ENCODE measurements at places on chromosomes 13 and 19.

DNA sequence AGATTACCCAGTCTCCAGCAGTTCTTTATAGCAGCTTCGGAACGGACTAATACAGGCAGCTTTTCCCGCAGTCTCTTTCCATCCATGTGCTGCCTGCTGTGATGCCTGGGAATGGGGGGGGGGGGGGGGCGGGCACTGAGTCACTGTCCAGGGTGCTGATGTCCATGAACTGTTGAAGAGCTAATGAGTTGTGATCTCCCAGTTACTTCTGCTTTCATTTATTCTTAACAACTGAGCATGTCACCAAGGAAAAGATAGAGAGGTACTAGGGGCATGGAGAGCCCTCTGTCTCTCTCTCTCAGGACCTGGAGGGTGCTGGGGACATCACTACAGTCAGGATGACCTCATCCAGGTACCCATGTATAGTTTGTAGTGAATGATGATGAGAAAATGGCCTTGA, 20.3 kb upstream of the CEACAM1 start:
- no peak for DNase-seq

DNA sequence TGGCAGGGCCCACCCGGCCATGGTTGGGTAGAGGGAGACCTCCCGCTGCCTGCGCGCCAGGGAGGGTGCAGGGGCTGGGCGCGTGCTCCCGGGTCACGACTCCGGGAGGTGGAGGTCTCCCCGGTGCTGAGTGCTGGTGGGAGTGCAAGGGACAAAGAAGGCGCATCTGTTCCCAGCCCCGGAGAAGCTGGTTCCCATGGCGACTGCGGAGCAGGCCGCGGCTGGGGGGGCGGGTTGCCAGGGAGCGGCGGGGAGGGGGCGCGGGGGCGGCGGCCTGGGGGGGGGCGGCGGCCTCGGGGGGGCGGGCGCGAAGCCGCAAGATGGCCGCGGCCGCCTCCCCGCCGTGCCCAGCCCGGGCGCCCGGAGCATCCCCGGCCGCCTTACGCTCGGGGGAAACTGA, 1.2 kb downstream of the CBARP start:
- DNase-seq, result no peak

DNA sequence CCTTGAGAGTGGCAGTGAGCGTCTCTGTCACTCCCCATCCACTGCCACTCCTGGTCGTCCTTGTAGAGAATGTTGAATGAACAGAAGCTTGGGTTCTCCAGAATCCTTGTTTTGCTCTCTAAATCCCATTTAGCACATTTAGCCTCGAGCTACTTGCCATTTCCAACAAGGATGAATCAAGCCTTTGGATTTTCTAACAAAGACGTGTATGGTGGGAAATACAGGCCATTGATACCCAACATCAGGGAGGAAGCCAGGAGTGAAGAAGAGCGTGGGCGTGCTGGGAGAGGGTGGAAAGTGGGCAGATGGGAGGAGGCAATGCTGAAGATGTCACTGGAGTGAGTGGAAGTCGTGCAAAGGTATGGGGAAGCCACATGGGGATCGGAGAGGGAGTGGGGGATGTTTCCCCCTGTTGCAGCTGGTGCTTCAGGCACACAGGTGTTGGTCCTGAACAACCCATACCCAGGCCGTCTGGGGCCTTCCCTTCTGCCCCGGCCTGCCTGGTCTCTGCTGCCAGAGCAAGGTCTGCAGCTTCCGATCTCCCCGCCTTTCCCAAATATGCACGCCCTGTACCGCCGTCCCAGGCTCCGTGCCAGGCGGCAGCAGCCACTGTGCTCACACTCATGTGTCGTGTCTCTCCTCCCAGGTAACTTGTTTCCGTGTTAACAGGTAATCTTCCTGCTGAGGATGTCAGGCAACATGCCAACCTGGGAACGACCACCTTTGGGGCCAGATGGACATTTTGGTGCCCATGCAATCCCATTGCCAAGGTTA, 48.7 kb downstream of the ZIC5 start:
- no peak for DNase-seq

- DNase-seq, result no peak
Measured at GRCh38 chr13:113539822-113540221, 44.7 kb upstream of the TFDP1 start.

GRCh38 chr19:46529622-46530451, 34.2 kb upstream of the PNMA8B start:
- peak; percentile 73 for DNase-seq

DNA sequence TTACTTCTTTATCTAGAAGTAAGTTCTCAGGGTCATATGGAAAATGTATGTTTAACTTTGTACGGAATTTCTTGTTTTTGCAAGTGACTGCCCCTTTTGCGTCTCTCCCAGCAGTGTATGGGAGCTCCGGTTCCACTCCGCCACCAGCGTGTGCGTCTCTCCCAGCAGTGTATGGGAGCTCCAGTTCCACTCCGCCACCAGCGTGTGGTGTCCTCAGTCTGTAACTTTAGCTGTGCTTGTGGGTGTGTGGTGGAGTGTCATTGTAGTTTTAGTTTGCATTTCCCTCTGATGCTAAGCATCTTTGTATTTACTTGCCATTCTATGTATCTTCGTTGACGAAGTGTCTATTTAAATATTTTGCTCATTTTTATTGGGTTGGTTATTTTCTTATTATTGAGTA, 2.4 kb downstream of the CUL4A start:
- DNase-seq, result peak; percentile 41

DNA sequence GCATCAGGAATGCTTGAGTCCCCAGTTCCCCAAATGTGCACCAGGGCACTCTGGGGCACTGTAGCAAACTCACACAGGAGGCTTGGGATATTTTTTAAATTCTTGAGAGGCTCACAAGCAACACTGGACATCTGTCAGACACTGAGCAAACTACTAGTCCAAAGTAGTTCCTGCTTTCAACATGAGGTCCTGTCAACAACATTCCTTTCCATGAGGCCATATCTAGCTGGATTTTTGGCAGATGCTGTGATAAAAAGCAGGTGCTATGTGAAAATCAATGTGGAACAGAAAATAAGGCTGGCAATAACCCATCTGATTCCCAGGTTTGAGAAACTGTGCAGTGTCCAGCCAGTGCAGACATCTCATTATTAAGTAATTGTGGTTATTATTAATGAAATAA, 50.5 kb downstream of the STARD13 start:
- no peak for DNase-seq

- DNase-seq, result no peak
Measured at GRCh38 chr19:48393559-48394330, at the start of gene GRIN2D. Gene GRIN2D (plus strand): TSS chr19:48393668. CDS start chr19:48398393, 4,725 bp downstream.

GRCh38 chr19:23259961-23260360, 9.8 kb upstream of the ZNF724 start:
- DNase-seq, result no peak

- DNase-seq, result peak; percentile 58
Measured at GRCh38 chr13:27406178-27406939, 18.1 kb upstream of the GTF3A start.

- DNase-seq, result no peak
Measured at GRCh38 chr13:36975172-36975571, 24.0 kb downstream of the ALG5 start.

DNA sequence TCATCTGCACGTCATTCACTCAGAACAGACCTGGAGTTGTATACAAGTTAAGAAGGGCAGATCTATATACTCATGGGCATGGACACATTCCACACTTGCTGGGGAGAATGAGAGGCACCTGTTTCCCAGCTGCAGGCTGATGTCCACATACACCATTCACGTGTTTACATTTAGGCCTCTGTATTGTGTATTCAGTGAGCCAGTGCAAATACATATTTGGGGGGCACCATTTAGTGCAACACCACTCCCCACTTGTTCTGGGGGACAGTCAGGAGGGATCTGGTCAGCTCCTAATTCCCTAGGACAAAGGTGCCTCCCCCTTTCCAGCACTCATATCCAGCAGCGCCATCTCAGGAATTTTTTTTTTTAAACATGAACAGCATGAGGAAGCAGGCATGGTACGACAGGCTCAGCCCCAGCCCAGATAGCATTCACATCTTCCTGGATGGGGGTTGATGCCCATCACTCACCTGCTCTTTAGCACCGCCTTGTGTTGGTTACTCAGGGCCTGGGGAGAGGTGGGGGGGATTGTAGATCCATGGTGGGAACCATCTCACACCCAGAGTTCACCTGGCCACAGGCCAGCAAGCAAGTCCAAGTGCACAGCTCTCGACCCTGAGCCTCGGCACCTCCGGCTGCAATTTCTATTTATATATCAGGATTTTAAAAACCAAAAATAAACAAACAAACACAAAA, 56.9 kb upstream of the ZNF254 start:
- no peak for DNase-seq

GRCh38 chr13:74129500-74130191, 4.6 kb downstream of the KLF12 start:
- DNase-seq, result peak; percentile 73

DNA sequence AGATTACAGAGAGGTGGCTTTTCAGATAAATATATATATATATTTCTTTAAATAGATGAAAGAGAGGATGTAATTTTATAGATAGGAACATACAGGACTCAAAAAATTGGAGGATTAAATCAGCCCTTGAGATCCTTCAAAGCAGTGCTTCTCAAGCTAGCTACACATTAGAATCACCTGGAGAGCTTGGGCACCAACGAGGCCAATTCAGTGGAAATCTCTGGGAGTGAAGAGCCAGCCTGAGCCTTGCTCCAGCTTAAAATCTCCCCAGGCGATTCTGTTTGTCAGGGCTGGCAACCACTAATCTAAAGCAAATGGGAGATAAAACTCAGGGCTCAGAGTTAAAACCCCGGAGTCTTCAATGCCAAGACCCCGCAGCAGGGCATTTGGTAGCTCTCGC, 15.0 kb upstream of the CLN5 start:
- no peak for DNase-seq

DNA sequence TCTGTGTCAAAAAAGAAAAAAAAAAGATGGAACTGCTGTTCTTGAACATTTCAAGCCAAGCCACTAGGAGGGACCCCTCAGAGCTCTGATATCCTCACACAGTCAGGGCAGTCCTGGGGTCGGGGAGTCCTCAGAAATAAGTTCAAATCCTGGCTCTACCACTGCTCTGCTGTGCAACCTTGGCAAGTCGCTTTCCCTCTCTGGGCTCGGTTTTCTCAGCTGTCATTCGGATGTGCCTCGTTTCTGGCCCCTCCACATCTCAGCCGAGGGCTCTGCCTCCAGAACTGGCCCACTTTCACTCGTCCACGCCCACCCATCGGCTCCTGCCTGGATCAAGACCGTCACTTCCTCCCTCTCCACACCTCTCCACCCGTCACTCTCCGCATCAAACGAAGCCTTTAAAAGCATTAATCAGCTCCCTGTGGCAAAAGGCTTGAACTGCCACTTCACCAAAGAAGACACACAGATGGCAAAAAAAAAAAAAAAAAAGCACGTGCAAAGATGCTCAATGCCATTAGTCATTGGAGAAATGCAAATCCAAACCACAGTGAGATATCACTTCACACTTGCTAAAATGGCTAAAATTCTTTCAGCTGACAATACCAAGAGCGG, 7.4 kb upstream of the ZNRF4 start:
- no peak for DNase-seq

- no peak for DNase-seq
Measured at GRCh38 chr19:49492573-49493405, 3.4 kb upstream of the RPS11 start.

DNA sequence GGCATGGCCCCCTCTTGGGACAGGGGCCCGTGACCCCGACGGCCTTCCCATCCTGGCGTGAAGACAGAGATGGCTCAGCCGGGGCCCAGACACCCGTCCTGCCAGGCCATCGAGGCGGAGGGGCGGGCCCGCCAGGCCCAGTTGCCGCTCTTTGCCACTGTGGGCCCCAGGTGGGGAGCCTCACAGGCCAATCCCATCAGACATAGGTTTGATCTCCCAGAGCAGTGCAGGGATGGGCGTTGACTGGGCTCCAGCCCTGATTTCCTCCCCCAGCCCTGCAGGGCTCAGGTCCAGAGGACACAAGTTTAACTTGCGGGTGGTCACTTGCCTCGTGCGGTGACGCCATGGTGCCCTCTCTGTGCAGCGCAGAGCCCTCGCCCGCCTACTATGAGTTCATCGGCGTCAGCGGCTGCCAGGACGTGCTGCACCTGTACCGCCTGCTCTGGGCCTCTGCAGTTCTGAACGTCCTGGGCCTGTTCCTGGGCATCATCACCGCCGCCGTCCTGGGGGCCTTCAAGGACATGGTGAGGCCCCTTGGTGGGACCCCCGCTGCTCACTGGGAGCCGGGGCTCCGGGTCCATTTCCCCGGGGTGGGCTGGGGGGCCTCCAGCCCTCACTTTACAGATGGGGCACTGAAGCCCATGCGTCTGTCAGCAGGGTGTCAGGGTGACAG, 42.4 kb downstream of the TMEM255B start:
- DNase-seq, result no peak

DNA sequence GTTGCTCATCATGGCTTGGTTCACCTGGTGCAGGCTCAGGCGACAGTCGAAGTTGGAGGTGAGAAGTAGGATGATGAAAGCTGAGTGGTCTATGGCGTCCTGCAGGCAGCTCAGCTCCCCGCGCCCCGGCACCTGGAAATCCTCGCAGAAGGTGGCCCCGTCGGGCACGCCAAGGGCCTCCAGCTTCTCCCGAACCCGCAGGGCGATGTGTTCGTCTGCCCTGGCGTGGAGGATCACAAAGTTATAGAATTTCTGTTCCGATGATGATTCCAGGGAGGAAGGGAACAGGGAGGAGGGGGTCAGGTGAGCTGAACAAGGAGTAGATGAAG, 14.6 kb downstream of the TICAM1 start:
- no peak for DNase-seq

GRCh38 chr19:15038294-15038693, 11.0 kb upstream of the CASP14 start:
- DNase-seq, result no peak

GRCh38 chr13:114166381-114167131, 12.5 kb upstream of the CFAP97D2 start:
- DNase-seq, result no peak

- peak; percentile 76 for DNase-seq
Measured at GRCh38 chr19:45790942-45791341, 1.7 kb downstream of the DMWD start.

DNA sequence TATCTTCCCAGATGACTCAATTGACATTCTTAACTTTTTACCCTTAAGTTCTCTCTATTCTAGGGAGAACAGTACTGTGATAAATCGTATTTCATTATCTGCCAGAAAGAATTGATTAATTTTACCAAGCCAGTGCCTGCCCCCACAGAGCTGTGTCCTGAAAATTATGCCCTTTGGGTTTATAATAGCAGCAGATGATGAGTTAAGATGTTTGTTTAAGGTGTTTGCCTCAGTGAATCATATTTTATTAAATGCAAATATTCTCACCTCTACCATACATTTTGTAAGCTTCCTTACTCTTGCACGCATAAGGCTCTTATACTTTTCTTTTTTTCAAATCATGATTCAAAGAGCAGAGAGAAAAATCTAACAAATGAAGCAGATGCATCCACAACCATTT, 318.6 kb downstream of the DCT start:
- DNase-seq, result no peak

- no peak for DNase-seq
Measured at GRCh38 chr13:46369506-46370277, 17.4 kb downstream of the RUBCNL start.

GRCh38 chr19:18476507-18477041, 38.6 kb upstream of the ISYNA1 start:
- DNase-seq, result no peak

DNA sequence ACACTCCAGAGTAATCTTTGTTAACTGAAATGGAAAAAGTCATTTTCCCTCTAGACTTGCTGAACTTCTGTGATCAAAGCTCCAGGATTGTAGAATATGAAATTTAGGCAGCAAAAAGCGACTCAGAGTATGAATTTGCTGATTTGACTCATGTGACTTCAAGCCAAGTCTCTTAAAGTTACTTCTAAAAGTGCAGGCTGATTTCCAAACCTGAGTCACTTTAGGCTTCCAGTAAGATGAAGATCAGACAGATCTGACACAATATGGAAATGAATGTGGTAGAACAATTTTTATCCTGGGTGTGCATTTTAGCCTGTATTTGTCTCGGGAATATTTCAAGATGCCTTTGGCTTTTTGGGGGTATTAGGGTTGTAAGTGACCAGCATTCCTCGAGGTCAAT, 151.0 kb upstream of the TMTC4 start:
- DNase-seq, result no peak

Measured in activated CD8-positive, alpha-beta memory T cell treated with anti-CD3 and anti-CD28 coated beads, Interleukin-2, amount 10 ng/mL, durations not matched to agents 7 days and 5 days (primary cell).